ENCODE measurements at places on chromosomes 3 and 15.

DNA sequence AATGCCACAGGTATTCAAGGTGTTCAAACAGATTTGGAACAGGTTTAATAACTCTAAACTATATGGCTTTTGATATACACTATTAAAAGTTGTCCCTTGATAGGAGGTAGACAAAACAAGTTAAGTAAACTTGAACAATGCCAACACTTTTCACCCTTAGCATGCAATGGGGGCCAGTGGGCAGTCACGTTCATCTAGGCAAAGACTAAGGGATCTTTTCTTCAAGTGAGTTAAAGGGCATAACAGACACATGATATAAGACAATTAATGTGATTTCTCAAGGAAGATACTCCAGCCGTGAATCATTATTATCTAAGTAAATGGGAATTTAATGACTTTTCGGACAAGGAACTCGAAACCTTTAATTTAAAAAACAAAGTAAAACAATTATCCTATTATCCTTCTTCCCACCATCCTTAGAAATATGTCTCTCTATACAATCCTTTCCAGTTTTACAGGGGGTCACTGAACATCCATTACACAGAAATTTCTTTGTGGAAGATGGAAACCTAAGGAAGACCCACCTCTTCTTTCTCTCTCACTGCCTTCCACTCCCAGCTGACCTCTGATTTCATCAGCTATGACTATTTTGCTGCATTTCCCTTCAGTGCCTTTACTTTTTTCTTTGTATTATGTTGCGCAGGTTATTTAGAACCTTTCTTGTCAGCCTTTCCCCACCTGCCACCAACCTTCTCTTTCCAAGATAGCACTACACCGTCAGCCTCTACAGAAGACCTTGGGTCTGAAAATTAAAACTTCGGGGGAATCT lies 1.5 kb downstream of the CLDN1 start:
- no peak for DNase-seq

DNA sequence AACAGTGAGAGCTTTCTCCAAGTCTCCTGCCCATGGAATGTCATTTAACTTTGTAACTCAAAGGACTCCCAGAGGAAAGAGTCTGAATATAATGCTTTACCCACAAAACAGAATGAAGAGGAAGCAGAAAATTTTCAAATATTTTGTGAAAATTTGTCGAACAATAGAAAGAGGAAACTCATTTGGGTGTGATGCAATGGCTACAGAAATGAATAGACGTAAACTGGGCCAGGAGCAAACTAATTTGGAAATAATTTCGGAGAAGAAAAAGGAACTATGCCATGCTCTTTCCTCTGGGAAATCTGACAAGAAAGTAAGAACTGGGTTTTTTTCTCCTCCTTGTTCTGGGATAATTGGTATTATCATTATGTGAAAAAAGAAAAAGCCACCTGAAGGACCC lies 11.2 kb upstream of the SUMF1 start:
- DNase-seq, result no peak

DNA sequence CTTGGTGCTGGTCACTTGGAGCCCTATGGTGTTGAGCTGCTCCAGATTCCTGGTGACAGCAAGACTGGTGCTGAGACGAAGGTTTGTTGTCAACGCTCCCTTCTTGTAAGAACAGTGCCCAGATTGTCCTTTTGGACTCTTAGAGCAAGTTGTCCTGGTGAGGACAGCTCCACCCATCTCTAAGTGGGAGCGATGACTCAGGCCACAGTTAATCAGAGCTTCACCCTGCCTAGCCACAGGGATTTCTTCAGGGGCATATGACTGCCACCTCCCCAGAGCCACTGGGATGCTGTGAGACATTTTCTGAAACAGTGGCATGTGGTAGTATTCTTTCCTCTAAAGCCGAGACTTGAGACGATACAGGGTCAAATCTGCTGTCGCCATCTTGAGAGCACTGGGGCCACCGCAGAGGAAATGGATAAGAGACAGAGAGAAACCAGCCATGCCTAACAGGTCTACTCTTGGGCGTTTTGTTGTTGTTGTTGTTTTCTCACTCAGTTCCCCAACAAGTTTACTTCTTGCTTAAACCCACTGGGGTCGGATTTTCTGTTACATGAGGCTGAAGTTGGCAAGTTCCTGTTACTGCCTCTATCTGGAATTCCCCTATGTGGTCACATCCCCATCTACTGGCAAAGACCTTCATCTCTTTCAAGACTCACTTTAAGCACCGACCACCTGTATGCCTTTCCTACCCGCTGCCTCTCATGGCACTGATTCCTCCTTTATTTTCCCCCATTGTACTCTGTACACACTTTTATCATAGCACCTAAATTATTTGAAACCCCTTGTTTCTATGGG lies 16.0 kb upstream of the PCOLCE2 start:
- peak; percentile 15 for DNase-seq

GRCh38 chr3:122184591-122184929 lies 1.1 kb downstream of the CASR start:
- DNase-seq, result no peak

GRCh38 chr3:180284331-180285110 lies 247.8 kb upstream of the PEX5L start:
- peak; percentile 64 for DNase-seq

Data from fibroblast of skin of abdomen (primary cell).